ENCODE measurements at places on chromosomes 4 and X.

DNA sequence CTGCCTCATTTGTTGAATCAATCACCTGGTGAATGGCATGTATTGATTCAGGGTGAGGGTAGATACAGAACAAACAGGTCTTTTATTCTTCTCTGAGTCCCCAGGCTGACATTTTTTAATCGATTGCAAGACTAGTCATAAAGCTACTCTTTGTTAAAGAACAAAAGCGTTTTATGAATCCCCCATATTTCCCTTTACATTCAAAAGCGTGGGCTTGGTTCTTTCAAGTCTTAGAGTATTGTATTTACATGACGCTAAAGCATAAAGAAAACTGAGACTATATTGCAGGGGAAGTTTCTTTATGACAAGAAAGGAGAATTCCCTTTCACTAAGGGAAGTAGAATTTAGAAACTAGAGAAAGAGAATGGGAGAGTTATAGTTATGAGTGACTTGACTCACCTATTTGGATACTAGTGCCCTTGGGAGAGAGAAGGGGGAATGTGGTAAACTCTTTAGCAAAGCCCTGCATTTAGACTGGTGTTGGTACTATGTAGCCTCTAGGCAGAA, 69.3 kb upstream of the PDE5A start:
- DNase-seq, result no peak

DNA sequence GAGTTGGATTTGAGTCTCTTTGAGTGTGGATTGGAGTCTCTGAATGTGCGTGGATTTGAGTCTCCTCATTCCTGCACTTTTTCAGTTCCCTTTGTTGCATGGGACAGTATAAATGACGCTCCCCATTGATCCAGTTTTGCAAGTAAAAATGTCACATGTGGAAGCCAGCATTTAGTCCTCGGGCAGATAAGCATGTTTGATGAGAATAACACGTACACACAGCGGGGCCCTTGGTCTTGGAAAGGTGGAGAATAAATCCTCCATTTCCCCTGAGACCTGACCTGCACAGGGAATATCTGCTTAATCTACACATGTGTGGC, 8.1 kb downstream of the P2RY8 start:
- no peak for DNase-seq

GRCh38 chr4:98605216-98605615, 53.2 kb downstream of the TSPAN5 start:
- DNase-seq, result no peak

DNA sequence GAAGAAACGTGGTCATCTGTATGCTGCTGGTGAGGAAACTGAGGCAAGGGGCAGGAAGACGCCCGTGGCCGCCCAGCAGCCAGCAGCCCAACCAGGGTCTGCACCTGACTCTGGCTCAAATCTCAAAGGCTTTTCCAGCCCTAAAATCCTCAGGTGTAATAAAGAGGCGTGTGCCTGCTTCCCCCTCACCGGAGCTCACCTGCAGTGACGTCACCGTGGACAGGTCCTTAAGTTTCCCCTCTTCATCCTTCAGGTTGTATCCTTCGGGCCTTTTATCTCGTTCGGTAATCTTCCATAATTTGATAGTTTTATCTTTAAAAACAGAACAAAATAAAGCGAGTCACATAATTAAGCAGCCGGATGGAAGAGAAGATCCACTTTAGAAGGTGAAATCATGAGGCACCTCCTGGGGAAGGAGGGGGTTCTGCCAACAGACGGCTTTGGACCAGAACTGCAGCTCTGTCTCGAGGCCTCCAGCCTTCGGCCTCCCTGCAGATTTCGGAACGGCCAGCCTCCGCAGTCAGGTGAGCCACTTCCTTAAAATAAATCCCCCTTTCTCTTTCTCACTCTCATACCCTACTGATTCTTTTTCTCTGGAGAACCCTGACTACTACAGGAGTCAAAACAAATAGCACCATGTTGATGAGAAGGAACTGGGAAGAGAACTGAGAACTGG, 96.7 kb downstream of the PPP2R2C start:
- DNase-seq, result no peak

DNA sequence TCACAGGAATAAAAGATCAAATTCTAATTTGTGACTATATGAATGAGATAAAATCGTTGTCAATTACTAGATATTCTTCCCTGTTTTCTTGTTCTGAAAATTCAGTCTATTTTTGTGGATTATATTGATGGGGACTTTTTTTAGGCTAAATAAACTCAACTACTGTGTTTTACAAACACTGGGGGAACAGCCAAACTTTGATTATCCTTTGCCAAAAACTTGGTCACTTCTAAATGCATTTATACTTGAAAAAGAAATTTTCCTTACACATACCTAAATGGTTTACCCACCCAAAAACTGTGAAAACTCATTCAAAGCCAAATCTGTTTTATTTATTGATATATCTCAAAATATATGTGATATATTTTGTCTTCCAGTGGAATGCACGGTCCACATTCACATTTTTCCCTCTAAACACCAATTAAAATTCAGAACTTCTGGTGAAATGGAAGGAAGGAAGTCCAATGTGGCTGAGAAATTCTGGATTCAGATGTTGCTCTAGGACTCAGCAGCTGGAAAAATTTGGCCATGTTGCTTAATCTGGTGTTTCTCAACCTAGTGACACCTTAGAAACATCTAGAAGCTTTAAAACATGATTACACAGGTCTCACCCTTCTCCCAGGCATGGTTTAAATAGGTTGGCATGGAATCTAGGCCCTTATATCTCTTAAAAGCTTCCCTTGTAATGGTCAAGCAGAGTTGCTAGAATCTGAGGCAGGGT, 28.6 kb upstream of the ARHGAP24 start:
- DNase-seq, result no peak

DNA sequence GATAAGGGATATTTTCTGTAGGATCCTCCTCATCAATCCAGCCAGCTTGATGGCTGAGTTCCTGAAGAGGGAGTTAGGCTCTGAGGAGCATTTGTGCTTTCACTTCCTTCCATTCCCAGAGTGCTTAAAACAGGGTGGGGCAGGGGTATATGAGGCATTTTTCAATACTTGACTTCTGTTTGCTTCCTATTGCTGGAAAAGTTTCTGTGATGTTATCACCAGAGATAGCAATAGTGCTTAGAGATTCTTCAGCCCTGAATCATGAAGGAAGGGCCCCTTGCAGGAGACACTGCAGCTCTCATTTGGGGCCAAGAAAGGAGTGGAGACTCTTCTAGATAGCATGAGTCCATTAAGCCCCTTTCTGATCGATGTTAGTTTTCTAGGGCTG, 166.7 kb upstream of the RPS6KA3 start:
- no peak for DNase-seq

DNA sequence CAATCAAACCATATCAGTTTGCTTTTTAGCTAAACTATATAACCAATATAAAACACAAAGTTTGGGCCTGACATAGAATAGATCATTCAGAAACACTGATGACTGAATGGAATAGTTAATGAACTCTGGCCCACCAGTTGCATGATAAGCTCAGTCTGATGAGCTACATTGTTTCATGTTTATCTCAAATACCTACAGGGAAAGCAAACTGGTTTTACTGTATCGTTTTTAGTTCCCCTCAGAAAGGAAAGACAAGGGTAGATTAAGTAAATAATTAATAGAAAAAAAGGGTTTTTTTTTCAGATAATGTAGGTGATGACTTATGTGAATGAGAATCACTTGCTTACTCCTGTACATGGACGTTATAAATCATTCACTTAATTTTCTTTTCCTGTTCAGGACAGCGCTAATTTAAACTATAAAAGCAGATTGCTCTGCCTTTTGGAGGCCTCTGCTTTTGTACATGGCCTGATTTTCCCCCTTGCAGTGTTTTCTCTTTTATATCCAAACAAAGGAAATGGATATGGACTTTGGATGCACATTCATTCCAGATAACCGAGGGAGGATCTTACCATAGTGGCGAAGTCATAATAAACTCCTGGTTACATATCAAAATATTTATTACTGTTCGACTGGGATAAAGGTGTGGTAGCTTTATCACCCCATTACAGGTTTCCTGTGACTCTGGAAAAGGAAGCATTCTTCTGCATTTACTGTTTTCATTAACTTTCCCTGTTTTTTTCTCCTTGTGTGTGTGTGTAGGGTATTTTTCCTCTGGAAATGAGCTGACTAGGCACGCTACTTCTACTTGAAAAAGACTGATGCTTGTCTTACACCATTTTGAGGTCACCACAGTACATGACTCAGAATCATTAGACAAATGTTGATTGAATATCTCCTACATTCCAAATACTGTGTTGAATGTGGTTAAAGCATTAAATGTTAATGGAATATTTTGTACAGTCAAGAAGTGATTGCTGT, 373.1 kb upstream of the HS3ST1 start:
- DNase-seq, result no peak

GRCh38 chrX:45806410-45807121, 605.9 kb upstream of the DIPK2B start:
- DNase-seq, result no peak

DNA sequence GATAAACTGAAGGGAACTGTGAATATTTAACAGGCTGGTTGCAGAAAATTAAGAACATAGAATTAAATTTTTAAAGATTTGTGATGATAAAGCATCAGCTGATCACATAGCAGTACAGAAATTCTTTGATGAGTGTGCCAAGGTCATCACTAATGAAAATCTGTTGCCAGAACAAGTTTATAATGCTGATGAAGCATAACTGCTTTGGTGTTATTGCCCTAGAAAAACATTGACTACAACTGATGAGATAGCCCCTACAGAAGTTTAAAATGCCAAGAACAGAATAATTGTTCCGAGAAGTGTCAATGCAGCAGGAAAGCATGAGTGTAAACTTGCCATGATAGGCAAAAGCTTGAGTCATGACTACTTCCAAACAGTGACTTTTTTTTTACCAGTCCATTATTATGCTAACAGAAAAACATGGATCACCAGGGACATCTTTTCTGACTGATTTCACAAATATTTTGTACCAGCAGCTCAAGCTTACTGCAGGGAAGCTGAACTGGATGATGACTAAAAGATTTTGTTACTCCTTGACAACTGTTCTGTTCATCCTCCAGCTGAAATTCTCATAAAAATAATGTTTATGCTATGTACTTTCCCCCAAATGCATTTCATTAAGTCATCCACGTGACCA, 1136.6 kb downstream of the FAT4 start:
- DNase-seq, result no peak

GRCh38 chr4:129218360-129218759, 122.4 kb downstream of the C4orf33 start:
- no peak for DNase-seq

- no peak for DNase-seq
Measured at GRCh38 chr4:101122019-101122418, 225.3 kb downstream of the PPP3CA start.

- DNase-seq, result no peak
Measured at GRCh38 chr4:86019362-86019761, 340.5 kb downstream of the MAPK10 start.

GRCh38 chr4:2832981-2833670, 10.5 kb upstream of the ADD1 start:
- DNase-seq, result no peak

DNA sequence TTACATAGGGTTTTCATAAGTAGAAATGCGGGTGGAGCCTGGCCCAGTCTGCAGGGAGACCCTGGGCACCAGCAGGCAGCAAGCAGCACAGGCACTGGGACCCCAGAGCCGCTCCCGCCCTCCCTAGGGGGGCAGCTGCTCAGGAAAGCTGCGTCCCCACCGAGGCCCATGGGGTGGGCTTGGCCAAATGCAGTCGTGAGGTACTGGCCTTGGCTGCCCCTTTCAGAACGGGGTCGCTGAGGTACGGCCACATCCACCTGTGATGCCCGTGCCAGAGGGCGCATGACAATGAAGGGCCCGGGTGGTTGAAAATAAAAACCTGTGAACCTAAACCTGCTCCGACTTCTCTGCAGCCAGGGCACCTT, 16.7 kb downstream of the TMEM175 start:
- DNase-seq, result no peak

GRCh38 chr4:145822181-145822580, 116.4 kb downstream of the ZNF827 start:
- no peak for DNase-seq

- no peak for DNase-seq
Measured at GRCh38 chrX:34961662-34962061, 19.1 kb downstream of the FAM47B start.

DNA sequence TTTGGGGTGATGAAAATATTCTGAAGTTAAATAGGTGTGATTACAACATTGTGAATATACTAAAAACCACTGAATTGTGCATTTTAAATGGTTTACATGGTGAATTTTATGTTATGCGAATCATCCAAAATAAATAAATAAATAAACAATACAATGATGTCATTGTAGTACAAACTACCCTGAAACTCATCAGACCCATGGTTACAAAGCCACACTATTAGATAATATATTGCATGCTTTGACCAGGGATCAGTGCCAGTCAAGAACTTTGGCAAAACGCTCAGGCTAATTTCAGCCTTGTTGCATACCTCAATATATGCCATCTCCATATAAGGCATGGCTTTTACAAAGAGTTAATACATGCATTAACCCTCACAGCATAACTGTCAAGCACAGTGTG, 45.5 kb upstream of the XIAP start:
- no peak for DNase-seq

DNA sequence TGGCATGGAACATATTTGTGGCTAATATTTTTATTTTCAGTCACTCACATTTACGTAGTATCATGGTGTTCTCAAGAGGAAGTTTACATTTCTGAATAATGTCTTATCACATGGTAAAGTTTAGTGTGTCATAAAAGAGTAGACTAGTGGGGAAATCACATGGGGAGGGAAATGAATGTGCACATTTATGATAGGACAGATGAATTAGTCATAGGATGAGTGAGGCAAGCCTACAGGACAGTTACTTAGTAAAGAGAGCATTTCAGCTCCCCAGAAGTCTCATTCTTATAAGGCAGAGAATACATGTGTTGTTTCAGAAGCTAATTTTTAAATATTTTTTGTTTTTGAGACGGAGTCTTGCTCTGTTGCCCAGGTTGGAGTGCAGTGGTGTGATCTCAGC, 6.2 kb downstream of the GK start:
- DNase-seq, result no peak

DNA sequence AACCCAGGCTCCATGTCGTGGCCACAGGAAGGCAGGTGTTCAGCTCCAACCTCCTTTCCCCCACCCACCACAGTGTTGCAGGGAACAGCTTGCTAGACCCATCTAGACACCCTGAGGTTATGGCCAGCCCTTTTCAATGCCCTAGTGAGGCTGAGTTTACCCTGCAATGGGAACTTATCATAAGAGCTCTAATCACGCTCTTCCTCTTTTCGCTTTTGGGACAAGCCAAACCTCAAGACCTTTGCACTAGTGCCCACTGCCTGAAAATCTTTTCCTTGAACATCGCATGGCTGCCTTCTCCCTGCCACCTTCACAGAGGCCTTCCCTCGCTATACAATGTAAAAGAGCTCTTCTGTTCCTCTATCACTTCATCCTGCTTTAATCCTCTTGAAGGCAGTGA, 2.4 kb upstream of the FGFBP2 start:
- no peak for DNase-seq

DNA sequence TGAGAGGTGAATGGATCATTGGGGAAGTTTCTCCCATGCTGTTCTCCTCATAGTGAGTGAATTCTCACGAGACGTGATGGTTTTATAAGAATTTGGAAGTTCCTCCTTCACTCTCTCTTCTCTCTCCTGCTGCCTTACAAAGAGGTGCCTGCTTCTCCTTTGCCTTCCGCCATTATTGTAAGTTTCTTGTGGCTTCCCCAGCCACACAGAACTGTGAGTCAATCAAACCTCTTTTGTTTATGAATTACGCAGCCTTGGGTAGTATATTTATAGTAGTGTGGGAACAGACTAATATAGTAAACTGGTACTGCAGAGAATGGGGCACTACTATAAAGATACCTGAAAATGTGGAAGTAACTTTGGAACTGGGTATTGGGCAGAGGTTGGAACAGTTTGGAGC, 7.8 kb upstream of the CTAG2 start:
- DNase-seq, result no peak
